NCI-H226 (cell line): ENCODE measurements at places on chromosomes 6 and 20.

- DNase-seq = no peak
Measured at GRCh38 chr6:81777586-81778268, 25.2 kb upstream of the TENT5A start.

DNA sequence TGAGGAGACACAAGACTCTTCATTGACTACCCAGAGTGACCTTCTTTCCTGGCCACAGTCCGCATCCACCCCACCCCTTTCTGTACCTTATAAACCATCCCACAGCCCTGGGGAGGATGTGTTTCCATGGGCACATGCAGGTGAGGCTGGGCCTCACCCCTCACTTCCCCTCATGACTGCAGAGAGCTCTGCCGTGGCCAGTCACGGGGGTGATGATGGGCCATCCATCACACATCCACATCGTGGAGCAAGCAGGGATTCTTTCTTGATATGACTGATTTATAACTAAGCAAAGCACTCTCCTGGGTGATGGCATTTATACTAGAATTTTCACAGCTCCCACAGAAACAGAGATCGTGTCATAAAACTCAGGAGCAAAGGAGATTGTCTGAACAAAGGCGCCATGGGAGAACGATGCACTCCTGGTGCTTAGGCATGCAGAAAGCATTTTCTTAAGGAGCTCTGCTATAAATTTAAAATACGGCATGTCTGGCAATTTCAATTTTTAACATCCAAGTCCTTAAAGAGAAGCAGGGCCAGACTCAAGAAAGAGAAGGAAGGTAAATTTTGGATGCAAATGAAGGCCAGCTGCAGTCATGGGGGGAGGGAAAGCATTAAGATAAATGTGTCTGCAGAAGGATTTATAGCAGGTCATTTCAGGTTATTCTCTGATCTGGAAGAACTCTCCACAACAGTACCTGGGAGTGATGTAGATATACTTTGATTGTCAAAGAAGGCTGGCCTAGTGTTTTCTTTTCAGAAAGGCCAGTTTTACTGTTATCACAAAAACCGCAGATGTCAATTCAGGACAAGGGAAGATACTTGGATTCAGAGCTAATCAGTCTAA, 777.0 kb downstream of the C6orf118 start:
- DNase-seq = no peak

GRCh38 chr6:139858429-139858828, 484.0 kb upstream of the CITED2 start:
- no peak for DNase-seq

- DNase-seq = no peak
Measured at GRCh38 chr20:1854246-1854645, 41.0 kb upstream of the SIRPA start.

DNA sequence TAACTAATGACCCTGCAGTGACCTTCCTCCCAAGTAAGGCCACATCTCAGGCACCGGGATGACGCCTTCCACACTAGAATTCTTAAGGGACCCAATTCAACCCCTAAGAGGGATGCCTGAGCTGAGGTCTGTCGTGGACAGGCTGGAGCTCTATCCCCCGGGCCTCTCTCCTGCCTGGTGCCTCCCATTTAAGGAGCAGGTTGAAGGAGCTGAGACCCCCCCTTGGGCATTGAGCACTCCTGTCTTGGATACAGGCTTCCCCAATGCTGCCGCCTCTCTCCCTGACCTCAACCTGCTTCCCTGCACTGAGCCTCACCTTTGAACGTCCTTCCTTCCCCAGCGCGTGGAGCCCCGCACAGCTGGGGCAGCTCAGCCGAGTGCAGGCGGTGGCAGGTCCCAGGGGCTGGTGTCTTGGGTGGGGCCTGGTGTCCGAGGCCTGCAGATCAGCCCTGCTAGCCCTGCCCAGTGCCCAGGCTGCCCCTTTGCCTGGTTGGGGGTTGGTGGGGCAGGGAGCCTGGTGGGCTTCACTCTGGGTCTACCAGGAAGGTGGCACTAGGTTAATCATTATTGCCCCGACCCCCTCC, 19.9 kb upstream of the BHLHE23 start:
- DNase-seq = no peak
